CD4-positive, alpha-beta T cell treated with Interleukin-15 for 4 hours (primary cell): ENCODE measurements at places on chromosomes 7 and 10.

GRCh38 chr7:133253519-133253875, 619 bp downstream of the EXOC4 start:
- DNase-seq = peak; percentile 5

GRCh38 chr7:117165656-117166055, 157.2 kb downstream of the WNT2 start:
- DNase-seq = no peak

DNA sequence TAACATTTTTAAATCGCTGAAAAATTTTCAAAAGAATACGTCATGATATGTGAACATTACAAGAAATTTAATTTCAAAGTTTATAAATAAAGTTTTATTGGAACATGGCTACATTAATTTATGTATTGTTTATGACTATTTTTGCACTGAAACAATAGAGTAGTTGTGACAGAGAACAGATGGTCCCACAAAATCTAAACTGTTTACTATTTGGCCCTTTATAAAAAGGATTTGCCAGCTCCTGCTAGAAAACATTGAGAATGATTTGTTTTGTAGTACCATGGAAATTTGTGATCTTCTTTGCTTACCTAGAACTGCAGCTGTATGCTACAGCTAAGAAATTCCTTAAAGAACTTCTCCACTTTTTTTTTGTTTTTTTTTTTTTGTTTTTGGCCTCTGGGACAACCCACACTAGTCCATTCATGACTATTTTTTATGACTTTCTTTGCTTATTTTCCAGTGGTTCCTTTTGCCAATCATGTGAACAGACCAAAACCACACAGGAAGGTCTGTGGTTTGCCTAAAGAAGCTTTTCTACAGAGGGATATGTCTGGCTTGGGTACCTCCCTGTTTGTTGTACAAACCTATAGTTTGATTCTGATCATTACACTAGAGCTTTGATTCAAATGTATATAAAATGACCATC, 55.7 kb downstream of the ST7 start:
- DNase-seq = peak; percentile 37

DNA sequence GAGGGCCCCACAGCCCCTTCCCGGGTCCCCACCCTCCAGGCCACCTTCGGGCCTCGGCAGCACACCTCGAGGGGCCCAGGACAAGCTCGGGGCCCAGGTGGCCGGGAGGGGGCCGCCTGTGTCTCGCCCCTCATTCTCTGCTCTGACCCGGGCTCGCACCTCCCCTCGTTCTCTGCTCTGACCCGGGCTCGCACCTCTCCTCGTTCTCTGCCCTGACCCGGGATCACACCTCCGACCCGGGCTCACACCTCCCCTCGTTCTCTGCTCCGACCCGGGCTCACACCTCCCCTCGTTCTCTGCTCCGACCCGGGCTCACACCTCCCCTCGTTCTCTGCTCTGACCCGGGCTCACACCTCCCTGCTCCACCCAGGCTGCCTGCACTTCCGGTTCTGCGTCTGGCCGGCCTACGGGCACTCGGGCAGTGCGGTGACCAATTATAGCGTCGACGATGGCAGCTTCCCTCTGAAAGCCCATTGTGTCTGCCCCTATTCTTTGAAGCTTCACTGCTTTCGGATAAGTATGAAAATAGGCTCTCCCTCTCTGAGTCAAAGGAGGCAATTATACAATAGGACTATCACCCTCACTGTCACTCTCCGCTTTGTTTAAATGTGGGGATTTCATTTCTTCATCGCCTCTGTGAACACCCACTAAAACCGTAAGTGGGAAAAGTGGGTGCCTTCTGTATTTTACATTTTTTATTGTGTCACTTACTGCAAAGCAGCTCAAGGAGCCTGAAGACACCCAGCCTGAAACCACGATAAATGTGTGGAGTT, 457.4 kb downstream of the DNAJB6 start:
- DNase-seq = no peak

- DNase-seq = no peak
Observed at GRCh38 chr10:122117475-122117874, 128.5 kb downstream of the TACC2 start.

DNA sequence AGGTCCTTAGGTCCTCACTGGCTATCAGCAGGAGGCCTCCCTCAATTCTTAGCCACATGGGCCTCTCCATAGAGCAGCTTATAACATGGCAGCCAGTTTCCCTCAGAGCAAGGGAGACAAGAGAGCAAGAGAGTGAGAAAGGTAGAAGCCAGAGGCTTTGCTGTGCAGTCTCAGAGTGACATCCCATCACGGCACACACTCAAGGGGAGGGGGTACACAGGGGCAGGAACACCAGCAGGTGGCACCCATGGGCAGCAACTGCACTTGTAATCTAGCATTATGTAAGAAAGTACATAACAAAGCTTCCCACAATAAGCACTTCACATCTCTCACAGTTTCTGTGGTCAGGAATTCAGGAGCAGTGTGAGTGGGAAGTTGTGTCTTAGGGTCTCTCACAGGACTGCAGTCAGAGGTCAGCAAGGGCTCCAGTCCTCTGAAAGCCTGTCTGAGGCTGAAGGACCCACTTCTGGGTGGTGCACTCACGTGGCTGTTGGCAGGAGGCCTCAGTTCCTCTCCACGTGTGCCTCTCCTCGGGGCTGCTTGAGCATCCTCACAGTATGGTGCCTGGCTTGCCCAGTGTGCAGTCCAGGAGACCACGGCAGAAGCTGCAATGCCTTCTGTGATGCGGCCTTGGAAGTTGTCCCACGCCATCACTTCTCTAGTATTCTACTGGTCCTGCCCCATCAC, 159.4 kb downstream of the OAT start:
- DNase-seq = no peak

DNA sequence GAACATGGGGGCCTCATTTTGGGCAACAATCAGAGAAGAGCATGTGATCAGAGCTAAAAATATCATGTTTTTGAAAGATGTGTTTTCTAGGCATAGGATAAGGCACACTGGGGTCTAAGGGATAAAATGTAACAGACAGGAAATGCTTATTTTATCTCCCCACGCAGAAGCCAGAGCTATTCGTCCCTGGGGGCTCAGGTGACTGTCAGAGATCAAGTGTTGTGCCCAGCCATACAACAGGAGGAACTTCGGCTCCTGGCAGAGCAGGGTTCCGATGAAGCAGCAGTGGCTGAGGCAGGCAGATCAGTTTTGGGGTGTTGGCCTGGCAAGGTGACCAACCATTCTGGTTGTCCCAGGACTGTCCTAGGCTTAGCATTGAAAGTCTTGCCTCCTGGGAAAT, 15.2 kb downstream of the NPY start:
- DNase-seq = no peak

- DNase-seq = no peak
Observed at GRCh38 chr10:630581-631073, 58.8 kb downstream of the DIP2C start.

DNA sequence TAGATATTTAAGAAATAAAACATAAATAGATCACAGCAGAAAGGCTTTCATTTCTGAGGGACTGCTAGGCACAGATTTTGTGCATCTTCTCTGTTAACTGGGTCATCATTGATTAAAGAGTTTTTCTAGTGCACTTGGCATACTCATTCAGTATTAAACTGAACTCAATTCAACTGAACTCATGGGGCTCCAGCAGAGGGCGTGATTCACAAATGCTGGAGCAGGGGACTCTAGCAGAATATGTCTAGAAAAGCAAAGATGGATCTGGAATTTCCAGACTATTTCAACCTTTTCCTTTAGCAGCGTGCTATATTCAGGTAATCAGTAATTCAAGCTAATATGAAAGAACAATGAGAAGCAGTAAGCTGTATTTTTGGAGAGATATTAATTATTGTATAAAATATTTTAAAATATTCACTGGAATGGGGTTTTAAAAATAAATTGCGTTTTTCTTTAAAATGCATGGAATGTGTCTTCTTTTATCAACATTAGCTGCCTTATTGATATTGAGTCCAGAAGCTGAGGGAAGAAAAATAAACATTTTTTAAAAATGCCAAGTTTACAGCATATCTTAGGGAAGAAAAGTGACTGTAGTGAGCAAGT, 296.8 kb upstream of the CACNA2D1 start:
- DNase-seq = no peak

GRCh38 chr10:1249142-1249920, 193.1 kb downstream of the WDR37 start:
- no peak for DNase-seq

- no peak for DNase-seq
Observed at GRCh38 chr10:63105225-63106110, 27.7 kb upstream of the NRBF2 start.

GRCh38 chr10:29795850-29796249, 161.1 kb upstream of the SVIL start:
- no peak for DNase-seq

- DNase-seq = no peak
Observed at GRCh38 chr7:117157241-117158209, 165.3 kb downstream of the WNT2 start.

DNA sequence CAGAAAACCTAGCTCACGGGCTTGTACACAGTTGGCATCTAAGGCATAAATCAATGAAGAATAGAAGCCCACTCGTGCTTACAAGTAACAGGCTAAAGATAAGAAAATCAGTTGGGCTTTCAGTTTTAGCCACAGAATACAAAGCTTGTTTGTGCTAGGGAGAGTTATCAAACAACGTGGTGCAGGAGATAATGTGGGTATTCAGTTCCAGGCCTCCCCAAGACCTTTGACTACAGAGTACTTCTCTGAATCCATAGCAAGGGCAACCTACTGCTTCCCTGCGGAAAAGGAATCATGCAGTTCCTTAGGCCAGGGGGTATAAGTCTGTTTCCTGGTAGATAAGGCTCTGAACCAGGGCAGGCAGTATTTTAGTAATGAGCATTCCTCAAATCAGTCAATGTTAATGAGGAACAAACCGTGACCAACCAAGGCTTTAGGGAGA, 219.5 kb upstream of the CSTF2T start:
- no peak for DNase-seq

DNA sequence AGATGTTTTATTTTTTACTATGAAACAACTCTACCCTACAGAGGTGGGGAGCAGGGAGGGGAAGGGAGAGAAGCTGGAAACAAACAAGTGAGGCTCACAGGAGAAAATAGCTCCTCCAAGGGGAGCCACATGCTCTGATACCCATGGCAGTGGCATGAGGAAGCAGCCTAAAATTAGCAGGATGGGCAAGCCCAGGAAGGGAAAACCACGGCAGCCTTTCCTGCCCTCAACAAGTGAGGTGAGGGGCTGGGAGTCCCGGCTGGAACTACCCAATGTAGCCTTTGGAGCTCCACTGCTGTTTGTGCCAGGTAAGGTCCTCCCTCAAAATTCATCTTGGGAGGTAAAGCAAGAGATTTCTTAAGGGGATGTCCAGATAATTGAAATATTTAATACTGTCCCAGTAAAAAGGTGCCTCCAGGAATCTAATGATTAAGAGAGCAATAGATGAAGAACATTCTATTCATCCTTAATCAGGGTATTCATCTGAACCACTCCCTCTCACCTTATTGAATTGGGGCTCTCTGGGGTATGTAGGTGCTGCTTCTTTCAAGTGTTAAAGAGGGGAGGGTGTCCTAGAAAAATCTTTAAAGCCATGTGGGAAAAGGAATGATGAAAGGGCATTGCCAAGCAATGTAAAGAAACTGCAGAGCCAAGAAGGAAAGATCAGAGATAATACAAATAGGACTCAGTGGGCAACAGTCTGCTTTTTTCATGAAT, 12.8 kb upstream of the HERC4 start:
- no peak for DNase-seq

GRCh38 chr7:137302081-137302480, 41.5 kb downstream of the PTN start:
- DNase-seq = no peak

DNA sequence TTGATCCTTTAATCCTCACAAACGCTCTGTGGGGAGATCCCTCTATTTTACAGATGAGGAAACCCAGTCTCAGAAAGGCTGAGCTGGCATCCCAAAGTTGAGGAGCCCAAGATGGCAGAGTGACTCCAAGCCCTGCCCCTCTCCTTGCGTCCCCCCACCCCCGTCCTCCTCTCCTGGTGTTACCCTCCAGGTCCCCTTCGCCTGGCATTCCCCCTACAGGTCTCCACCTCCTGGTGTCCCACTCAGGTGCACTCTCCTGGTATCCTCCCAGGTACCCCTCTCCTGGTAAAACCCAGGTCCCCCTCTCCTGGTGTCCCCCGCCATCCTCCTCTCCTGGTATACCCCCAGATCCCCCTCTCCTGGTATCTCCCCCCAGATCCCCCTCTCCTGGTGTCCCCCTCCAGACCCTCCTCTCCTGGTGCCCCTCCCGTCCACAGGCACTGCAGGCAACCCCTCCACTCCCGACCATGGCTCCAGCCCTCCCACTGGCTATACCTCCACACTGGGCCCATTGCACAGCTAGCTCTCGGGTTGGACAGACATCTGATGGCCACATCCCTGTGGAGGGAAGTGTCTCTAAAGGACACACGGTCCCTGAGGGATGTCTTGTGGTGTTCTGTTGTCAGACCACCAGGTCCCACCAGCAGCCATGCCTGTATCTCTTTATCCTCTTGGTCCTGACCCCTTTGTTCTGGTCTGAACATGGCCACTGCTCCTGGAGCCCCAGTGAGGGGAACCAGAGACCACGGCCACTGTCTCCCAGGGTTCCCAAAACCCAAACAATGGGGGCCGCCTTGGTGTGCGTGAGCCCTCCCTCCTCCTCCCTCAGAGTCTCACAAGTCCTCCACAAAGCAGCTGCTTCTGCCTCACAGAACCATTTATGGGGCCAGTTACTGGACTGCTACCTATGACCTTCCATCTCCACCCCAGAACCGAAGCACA, 37.2 kb downstream of the CALML3 start:
- no peak for DNase-seq

DNA sequence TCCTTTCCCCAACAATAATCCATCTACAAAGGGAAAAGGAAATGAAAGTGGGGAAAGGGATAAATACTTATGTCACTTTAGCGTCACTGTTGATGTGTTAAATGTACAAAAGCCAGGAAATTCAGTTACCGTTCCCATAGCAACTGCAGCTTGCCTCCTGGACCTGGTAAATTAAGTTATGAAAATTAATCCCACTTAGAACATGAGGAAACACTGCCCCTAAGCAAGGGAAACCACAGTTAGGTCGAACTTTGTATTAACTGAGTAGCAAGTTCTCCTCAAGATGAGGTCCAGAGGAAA, 338.2 kb upstream of the AOAH start:
- DNase-seq = no peak

DNA sequence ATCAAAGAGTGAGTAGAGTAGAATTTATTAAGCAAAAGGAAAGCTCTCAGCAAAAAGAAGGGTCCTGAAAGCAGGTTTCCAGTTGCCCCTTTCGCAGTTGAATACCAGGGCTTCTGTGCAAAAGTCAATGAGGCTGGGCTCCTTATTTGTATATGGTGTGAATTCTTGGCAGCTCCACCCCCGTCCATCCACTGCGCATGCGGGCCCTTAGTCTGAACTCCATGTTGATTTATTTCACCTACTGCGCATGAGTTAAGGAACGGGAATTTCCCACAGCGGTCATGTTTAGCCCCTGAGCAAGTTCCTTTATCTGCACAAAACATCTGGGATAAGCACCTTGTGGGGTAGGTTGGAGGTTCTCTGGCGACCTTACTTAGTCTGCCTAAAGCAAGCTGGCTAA, 325.6 kb downstream of the ZWINT start:
- no peak for DNase-seq

- peak; percentile 46 for DNase-seq
Observed at GRCh38 chr10:46255801-46256747, 30.7 kb upstream of the ANTXRL start.

- no peak for DNase-seq
Observed at GRCh38 chr7:131173145-131173890, 154.4 kb upstream of the MKLN1 start.
